ENCODE measurements at places on chromosomes 7 and 10.

DNA sequence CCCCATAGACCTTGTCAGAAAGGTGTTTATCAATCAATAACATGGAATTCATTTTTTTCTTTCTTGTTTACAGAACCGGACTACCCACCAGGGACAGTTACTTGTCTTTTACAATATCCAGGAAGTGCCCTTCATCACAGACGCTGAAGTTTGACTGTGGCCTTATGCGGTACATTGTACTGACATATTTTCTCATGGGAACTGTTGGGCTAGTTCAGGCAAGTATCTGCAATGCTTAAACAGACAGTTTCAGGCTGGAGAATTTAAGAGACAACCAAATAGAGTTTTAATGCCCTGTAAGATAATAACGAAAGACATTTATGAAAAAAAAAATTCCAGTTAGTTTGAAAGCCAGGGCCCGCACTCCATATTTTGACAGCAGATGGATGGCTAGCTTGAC lies 246.4 kb downstream of the GATA3 start:
- peak; percentile 79 for DNase-seq

GRCh38 chr7:106597014-106597413 lies 63.9 kb downstream of the CCDC71L start:
- DNase-seq = no peak

DNA sequence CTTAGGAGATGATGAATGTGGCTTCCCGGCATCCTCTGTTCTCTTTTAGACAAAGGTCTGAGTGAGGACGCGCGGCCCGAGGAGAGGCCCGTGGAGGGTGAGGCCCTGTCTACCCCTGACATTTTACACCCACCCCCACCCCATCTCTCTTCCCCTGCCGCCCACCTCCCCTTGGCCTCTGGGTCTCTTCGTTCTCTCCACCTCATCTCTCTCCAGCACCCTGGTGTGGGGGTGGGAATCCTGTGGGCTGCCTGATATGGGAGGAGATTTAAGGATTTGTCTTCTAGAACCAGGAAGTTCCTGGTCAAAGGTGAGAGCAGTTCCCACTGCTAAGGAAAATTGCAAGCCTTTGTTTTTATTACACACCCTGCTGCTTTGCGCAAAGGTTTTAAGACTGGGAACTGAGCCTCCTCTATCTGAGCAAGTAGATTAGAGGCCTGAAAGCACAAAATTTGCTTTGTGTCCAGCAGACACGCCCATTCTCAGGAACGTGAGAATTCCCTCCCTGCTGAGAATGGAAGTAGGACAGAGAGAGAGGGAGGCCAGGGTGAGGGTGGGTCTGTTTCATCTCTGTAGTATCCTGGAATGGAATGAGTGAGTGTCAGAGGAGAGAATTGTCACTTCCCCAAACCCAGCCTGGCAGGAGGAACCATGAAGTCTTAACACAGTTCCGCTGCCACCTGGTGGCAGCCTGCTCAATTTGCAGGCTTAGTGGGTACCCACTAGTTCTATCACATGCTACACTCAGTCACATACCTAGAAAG lies 91.2 kb downstream of the GTF2IRD1 start:
- no peak for DNase-seq

DNA sequence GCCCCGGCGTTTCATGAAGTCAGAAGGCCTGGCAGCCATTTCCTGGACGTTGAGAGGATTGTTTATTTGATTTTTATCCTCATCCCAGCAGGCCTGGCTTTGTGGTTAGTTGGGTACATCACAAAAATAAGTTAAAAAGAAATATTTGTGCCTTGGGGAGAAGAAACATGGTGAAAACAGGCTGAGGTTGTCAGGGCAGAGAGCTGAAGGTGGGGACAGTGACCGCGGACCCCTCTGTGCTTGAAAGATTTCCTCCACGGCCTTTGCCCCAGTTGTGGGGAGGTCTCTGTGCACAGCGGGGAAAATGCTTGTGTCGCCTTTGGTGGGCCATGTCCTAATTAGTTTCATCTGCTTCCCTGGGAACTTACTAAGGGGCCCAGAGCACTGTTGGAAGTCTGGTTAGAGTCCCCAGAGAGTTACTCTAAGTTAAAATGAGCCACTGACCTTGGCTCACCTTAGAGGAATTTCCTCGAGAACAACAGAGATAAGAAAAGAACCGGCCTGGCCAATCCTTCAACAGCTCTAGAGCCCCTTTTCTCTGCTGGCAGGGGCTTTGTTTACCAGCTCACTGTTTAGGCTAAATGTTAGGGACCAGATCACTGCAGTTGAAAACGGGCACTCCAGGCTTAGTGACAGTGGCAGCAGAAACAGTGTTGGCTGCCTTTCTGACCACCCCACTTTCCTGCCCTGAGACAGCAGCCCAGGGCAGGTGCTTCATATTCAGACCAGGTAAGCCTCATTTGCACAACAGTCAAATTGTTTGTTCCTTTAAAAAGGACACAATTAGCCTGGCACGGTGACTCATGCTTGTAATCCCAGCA lies 37.9 kb downstream of the CRCP start:
- DNase-seq = no peak

GRCh38 chr7:107230334-107230733 lies 61.5 kb downstream of the HBP1 start:
- peak; percentile 86 for DNase-seq

GRCh38 chr7:91034459-91035368 lies 229.5 kb upstream of the FZD1 start:
- peak; percentile 10 for DNase-seq

GRCh38 chr7:107865956-107866775 lies 24.8 kb upstream of the DLD start:
- DNase-seq = peak; percentile 11

Data from foreskin keratinocyte (primary cell).